ENCODE measurements at places on chromosomes 4 and X.

GRCh38 chr4:5863461-5864113, 29.3 kb downstream of the CRMP1 start:
- no peak for DNase-seq

DNA sequence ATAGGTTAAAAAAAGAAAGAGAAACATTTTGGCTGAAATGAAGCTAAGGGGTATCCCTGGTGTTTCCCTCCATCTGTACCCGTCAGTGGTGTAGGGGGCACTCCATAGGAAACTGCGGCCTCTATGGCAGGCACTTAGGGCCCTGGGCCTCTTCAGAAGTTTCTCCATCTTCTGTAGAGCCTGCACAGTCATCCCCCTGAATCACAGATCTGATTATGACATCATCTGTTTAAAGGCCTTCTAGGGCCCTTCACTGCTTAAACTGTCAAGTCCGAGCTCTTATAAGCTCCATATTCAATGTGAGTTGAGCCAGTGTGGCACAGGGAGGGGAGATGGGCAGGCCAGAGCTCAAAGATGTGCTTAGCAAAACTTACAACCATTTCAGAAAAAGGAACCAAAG, 241.3 kb downstream of the NR3C2 start:
- DNase-seq: no peak

DNA sequence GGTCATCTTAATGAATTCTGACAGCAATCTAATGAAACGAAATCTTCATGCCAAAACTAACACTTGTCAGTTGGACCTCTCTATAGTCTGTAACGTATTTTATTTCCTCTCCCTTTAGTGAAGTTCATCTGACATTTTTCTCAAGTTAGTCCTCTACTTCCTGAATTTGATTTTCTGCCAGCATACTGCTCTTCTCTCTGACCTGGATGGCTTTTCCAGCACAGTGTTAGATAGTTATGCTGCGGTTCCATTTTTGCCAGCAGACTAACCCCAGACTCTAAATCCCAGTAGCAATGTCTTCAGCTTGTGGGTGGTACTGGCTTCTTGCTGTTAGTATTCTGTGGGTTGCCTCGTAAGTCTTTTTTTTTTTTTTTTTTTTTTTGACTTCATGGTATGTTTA, 146.7 kb upstream of the VEGFC start:
- no peak for DNase-seq

- peak; percentile 77 for DNase-seq
Measured at GRCh38 chrX:129843459-129844306, at the start of gene ZDHHC9. Gene ZDHHC9, minus strand, starts transcription at chrX:129843886. Its CDS starts 1,941 bp downstream, at chrX:129841945.

GRCh38 chrX:44708470-44708869, 135.4 kb upstream of the DUSP21 start:
- no peak for DNase-seq

GRCh38 chrX:116204932-116205331, 34.4 kb downstream of the AGTR2 start:
- DNase-seq: no peak

DNA sequence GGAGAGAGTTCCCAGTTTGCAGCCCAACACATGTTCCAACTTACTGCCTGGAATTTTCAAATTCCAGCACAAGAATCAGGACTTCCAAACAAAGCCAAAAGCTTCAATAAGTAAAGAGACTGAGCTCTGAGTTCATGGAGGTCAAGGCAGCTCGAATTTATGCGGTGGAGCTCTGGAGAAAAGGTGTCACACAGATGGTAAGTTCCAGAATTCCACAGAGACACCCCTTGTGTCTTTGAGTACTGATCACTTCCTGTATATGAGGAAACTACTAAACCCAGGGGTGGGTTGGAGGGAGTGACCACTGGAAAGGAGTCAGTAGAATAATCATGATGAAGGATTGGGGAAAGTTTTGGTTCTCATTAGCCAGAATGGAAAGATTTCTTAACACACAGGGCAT, 118.5 kb upstream of the GUCY1A1 start:
- DNase-seq: no peak

DNA sequence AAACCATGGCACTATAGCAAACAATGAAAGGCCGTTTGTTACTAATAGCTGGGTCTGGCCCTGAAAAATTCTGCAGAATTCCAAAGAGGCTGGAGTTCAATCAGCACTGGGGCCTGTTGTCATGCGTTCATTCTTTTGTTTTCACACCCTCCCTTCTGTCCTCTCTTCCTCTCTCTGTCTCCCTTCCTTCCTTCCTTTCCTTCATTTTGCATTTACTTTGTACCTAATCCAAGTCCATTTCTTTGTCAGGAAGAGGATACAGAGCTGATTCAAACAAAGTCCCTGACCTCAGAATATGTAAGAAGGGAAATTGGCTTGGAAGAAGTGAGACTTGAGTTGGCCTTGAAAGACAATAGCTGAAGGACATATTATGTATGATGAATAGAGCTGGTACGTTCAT, 119.6 kb upstream of the LDB2 start:
- DNase-seq: no peak

Data from NCI-H510A (cell line).